ENCODE measurements at places on chromosomes 13 and 19.

- DNase-seq: no peak
These were observed 79.5 kb upstream of the ZNF835 start for GRCh38 chr19:56751078-56751489.

DNA sequence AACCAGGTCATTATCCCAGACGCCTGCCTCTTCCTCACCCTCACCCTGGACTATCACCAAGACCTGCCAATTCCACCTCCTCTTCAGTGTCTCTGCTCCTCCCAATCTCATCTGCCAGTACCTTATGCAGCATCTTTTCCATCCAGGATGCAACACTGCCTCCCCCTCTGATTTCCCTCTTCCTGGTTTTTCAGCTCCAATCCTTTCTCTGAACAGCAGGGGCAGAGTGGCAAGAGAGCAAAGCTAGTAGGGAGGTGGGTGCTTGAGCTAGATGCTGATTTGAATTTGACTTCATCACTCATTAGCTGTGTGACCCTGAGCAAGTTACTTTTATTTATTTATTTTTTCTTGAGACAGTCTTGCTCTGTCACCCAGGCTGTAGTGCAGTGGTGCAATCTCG is 25.6 kb upstream of the CABP5 start:
- DNase-seq: no peak

- peak; percentile 56 for DNase-seq
These were observed 51.3 kb upstream of the LSM14A start for GRCh38 chr19:34120846-34121639.

- DNase-seq: peak; percentile 48
These were observed 713 bp downstream of the KRI1 start for GRCh38 chr19:10565028-10565566.

GRCh38 chr13:25141042-25141441 is 31.0 kb downstream of the AMER2 start:
- DNase-seq: no peak

DNA sequence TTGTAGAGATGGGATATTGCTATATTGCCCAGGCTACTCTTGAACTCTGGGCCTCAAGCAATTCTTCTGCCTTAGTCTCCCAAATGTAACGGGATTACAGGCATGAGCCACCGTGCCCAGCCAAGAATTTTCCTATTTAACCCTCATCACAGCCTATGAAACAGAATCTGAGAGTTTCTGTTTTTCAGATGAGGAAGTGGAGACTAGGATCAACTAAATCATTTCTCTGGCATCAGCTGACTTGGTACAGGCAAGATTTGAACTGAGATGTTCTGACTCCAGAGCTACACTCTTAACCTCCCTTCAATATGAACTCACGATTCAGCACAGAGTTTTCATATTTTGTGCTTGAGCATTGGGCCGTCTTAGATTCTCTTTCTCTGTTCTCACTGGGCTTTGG is 8.1 kb downstream of the ZNF460 start:
- DNase-seq: no peak

DNA sequence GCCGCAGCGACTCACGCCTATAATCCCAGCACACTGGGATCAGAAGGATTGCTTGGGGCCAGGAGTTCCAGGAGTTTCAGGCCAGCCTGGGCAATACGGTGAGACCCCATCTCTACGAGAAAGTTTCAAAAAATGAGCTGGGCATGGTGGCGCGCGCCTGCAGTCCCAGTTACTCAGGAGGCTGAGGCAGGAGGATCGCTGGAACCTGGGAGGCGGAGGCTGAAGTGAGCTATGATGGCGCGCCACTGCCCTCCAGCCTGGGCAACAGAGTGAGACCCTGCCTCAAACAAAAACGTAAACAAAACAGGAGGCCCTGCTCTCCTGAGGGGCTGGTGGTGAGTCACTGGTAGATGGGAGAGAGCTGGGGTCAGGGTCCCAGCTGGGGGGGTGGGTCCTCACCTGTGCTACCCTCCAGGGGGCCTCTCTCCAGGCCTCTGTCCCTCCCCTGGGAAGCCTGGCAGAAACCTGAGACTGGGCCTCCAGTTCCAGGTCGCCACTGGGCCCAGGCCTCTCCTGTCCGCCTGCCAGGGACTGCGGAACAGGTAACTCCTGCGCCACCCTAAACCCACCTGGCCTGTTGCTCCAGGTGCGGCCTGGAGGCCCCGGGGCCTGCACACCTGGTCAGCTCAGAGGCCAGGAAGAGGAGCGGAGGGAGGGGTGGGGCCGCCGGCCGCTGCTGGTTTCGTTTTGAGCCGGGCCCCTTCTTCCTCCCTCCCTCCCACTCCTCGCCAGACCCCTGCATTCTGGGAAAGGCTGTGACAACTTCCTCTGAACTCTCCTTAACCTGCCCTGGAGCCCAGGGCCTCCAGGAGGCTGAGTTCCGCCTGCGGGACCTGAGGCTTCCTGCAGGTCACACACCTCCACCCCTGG is 17.2 kb upstream of the ZBTB7A start:
- peak; percentile 42 for DNase-seq

- DNase-seq: no peak
These were observed 5.3 kb upstream of the GPR183 start for GRCh38 chr13:99312493-99312883.

DNA sequence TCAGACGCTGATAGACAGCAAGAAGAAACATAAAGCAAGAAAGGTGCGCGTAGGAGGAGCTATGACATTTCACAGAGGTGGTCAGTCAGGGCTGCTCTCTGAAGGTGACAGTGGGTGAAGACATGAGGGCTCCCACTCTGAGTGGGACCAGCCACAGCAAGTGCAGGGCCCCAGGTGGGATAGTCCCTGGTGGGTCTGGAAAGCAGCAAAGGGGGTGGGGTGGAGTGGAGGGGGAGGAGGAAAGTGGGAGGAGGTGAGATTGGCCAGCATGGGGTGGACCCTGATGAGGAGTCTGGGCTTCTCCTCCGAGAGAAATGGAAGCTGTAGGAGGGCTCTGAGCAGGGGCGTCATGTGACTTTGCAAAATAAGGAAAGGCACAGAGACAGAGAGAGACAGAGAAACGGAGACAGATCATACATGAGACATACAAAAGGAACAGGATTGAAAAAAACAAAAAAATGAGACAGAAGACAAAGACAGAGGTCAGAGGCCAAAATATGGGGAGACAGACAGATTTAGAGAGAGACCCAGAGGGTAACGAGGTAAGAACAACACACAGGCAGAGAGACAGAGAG is 2.7 kb downstream of the MAP4K1 start:
- DNase-seq: no peak
